HEK293T (cell line): ENCODE measurements at places on chromosomes 6 and 20.

GRCh38 chr6:74277777-74278186 is 581.8 kb downstream of the CD109 start:
- DNase-seq = no peak

- no peak for DNase-seq
These were observed 67.5 kb upstream of the NRN1 start for GRCh38 chr6:6074190-6074589.

- DNase-seq = no peak
These were observed 69.1 kb downstream of the CD164 start for GRCh38 chr6:109313139-109313538.

DNA sequence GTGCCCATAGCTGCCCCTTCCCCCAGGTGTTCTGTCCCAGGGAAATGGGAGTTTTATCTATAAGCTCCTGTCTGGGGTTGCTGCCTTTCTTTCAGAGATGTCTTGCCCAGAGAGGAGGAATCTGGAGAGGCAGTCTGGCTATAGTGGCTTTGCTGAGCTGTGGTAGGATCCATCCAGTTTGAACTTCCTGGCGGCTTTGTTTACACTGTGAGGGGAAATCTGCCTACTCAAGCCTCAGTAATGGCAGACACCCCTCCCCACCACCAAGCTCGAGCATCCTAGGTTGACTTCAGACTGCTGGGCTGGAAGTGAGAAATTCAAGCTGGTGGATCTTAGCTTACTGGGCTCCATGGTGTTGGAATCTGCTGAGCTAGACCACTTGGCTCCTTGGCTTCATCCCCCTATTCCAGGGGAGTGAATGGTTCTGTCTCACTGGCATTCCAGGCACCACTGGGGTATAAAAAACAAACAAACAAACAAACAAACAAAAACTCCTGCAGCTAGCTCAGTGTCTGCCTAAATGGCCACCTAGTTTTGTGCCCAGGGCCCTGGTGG is 24.0 kb downstream of the TNFAIP3 start:
- DNase-seq = no peak

- DNase-seq = no peak
These were observed 11.9 kb downstream of the HINT3 start for GRCh38 chr6:125968493-125968892.

DNA sequence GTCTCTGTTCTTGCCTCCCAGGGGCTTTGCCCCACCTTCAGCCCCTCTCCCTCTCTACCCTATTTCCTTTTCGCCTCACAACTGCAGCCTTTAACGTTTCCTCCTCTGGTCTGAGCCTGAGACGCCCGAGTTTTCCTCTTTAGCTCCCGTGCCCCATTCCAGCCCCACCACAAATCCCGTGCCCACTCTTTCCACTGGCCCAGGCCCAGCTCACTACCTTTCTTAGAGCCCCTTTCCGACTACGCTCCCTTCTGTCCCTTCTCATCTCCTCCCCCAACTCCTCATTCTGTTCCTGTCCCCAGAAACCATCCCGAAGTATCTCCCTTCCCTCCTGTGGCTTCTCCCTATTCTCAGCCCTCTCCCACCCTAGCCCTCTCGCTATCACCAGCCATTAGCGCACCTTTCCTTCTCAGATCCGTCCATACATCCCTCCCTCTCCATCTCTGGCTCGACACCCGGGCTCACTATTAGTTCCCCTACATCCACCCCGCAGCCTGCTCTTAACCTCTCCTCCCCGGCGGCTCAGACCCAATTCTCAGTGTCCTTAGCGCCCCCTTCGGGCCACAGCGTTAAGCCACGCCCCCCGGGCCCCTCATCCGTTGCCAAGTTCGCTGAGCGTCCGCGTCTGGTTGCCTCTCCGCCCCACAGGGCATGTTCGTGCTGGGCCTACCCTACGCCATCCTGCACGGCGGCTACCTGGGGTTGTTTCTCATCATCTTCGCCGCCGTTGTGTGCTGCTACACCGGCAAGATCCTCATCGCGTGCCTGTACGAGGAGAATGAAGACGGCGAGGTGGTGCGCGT is 2.7 kb downstream of the SLC32A1 start:
- DNase-seq = no peak

DNA sequence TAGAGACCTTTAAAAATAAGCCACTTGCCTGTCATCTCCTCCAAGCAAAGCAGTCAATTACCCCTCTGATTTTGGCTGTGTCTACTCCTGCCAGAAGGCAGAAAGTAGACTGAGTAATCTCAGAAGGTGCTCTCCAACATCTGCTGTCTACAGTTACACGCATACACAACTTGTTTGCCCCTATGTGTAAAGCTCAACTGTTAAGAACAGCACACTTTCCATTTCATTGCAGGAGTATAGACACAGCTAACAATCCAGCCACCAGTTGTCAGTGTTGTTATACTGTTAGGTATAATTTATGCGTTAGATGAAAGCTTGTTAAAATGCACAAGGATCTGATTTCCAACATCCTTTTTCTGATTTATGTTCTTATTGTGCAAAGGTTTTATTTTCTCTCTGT is 88.2 kb downstream of the SAMD3 start:
- DNase-seq = peak; percentile 9

DNA sequence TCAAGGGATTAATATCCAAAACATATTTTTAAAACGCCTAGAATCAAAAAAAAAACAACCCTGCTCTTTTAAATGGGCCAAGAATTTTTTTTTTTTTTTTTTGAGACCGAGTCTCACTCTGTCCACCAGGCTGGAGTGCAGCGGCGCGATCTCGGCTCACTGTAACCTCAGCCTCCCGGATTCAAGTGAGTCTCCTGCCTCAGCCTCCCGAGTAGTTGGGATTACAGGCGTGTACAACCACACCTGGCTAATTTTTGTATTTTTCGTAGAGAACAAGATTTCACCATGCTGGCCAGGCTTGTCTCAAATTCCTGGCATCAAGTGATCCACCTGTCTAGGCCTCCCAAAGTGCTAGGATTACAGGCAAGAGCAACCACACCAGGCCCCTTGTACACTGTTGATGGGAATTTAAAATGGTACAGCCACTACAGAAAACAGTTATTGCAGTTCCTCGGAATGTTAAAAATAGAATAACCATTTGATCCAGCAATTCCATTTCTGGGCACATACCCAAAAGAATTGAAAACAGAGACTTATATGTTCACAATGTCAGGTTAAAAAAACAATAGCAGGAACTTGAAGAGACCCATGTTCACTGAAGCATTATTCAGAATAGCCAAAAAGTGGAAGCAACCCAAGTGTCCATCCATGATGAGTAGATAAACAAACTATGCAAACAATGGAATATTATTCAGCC is 3.1 kb upstream of the MYL9 start:
- DNase-seq = no peak

GRCh38 chr6:125363824-125364165 is 62.0 kb upstream of the HDDC2 start:
- no peak for DNase-seq

GRCh38 chr6:37192666-37193065 is 22.7 kb downstream of the PIM1 start:
- DNase-seq = no peak

GRCh38 chr6:41306187-41306854 is 19.8 kb upstream of the TREM1 start:
- DNase-seq = peak; percentile 51

DNA sequence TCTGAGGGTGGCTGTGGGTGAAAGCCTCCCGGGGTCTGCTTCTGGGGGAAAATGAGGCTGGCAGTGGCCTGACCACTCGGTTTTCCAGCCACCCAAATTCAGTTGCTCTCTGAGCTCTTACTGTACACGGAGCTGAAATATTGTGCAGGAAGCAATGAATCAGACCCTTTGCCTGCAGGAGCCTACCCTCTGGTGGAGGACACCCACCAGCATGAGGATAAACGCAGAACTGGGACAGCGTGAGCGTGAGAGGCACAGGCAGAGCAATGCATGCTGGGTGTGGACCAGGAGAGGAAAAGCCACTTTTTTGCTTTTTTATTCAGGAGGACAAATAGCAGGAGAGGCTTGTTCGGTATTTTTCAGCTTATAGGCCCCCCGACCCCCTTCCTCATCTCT is 298.0 kb downstream of the QKI start:
- no peak for DNase-seq

DNA sequence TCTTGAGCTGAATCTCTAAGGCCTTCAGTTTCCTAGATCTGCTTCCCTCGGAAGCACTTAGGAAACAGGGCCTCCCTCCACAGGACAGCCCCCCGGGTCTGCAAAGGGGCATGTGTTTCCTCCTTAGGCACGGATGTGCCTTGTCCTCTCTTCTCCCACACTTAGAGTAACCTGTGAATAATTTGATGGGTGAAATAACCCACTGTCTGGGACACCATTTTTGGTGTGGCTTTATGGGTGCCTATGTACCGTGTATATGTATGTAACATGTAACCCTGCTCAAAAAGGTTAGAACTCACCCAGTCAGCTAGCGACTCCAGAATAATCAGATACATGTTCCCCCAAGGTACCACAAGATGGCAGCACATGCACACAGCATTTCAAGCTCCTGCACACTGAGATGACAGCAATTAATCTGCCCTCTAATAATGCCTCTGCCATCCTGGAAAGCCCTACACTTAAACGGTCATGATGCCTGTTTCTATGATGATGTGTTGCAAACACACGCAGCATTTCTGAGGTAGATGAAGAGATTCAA is 212.0 kb upstream of the PROKR2 start:
- peak; percentile 79 for DNase-seq

- DNase-seq = no peak
These were observed 99.0 kb downstream of the GMPR start for GRCh38 chr6:16337295-16337975.

GRCh38 chr6:161396539-161396938 is 122.7 kb upstream of the AGPAT4 start:
- DNase-seq = no peak

DNA sequence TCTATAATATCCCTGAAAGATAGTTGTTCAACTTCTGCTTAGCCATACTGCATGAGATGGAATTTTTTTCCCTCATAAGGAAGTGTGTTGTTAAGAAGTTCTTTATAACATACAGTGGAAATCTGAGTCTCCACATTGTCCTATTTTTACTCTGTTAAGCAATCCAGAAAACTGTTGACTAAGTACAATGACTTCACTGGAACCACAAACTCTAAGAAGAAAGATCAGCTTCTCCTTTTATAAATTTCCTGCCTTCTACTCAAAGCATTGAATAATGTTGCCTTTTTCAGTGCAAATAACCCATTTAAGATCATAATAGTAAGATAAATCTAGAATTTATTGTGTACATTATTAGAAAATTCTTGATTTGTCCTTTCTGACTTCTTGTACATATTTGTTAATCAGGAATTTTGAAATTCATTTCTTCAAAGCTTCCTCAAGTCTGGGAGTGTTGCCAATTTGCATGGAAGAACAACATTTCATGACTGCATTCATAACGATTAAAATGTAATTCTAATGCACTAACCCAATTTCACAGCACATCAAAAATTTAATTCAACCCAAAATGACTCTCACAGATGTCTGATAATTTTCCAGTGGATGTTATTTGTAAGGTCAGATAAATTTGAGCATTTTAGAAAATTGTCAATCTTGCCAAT is 45.6 kb upstream of the ANKEF1 start:
- no peak for DNase-seq

DNA sequence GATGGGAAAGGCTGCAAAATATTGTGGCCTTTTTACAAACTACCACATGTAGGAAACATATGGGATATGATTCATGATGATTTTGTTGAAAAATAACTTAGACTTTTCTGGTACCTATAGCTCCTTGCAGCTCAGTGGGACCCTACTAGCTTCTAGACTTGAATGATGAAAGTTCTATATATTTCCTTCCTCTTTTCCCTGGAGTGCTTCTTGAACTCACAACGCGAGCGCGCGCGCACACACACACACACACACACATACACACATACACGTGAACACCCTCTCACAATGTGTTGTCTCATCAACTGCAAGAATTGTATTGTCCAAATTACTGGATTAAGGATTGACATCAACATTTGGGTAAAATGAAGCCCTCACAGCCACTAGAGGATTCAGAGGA is 61.9 kb downstream of the TOX2 start:
- no peak for DNase-seq

GRCh38 chr6:15819226-15819625 is 156.4 kb upstream of the DTNBP1 start:
- no peak for DNase-seq

DNA sequence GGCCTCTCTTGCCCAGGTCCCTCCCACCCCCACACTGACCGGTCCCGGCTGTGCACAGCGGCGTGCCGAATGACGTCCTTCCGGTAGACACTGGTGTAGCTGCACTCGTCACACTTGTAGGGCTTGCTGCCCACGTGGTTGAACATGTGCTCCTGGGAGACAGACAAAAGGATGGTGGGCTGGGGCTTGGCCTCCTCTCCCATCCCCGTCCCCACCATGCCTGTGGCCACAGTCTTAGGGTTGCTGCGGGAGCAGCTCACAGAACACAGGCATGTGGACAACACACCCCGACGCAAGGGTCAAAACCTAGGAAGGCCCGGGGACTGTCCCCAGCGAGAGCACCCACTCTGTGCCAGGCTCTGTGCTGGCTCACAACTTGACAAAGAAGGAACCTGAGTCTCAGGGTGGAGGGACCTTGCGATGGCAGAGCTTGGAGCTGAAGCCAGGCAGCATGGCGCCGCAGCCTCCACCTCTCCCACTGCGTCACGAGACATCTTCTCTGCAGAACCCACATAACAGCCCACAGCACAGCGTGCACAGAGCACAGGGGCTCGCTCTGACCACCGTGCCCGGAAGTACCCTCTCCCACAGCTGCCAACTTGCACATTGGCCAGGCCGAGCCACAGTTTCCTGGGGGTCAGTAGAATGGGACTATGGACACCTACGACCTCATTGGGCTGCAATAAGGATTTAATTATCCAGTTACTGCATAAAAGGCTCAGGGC is 9.8 kb downstream of the ZNF335 start:
- no peak for DNase-seq

DNA sequence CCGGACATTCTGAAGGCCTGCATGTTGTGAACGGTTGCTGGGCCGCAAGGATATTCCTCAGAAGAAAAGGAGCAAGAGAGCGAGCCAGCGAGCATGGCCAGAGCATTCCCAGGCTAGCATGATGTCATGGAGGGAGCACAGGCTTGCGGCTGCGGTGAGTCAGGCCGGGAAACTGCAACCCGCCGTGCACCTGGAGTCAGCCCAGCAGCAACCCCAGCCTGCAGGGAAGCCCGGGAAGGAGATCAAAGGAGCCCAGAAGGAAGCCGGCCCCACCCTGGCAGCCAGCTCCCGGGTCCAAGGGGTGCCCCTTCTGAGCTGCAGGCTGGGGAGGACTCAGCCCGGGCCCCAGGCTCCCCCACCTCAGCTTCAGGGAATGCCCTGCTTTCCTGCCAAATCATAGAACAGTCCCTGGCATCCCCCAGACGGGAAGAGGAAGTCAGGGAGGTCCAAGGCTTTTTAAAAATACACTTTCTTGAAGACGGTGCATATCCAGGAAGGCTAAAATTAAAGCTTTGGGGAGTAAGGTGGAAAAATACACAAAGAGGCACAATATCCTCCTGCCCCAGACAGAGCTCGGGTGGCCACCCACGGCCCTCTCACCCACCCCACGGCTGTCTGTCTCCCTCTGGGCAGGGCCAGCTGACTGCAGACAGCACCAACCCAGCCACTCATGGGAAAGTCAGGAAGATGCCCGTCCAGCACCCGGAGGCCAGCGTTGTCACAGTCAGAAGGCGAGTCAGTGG is 53.7 kb downstream of the BMP7 start:
- peak; percentile 34 for DNase-seq
